Activated T-cell treated with anti-CD3 and anti-CD28 coated beads, Interleukin-2, amount 50 U/mL, for 48 hours (primary cell): ENCODE measurements at places on chromosomes 1 and 21.
A peak's percentile ranks its signal among the peaks of the same experiment; 100 is the strongest.

GRCh38 chr1:101316256-101316655 is 79.4 kb downstream of the S1PR1 start:
- no peak for DNase-seq

DNA sequence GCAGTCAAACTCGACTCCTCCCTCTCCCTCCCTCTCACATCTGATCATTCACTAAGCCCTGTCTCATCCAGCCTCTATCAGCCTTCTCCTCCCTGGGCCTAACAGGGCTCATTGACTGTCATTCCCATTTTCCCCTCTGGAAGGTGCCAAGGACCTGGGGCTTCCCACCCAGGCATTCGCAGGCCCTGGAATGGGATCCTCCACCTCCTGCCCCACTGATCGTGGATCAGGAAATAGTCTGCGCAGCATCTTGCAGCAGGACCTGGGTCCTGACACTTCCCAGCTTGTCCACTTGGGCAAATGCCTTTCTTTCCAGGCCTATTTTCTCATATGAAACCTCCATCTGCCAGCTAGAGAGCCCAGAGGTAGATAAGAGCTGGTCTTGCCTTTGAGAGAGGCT is 71.2 kb upstream of the ZC3H12A start:
- no peak for DNase-seq

DNA sequence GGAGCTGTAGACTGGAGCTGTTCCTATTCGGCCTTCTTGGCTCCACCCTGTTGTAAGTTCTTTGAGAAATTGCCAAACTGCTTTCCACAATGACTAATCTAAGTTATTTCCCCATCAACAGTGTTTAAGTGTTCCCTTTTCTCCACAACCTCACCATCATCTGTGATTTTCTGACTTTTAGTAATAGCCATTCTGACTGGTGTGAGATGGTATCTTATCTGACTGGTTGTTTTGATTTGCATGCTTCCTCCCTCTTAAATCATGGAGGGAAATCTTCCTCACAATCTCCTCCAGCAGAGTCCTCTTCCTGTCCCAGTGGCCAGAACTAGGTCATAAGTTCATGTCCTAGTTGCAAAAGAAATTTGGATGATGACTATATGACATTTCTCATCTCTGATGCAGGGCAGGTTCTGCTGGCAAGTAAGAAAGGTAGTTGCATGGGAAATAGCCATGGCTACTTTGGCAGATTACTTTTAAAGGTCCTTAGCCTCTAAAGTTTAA is 294.0 kb downstream of the LRRC40 start:
- DNase-seq: no peak

GRCh38 chr1:213680677-213681325 is 307.0 kb upstream of the PROX1 start:
- no peak for DNase-seq

- DNase-seq: no peak
Observed at GRCh38 chr1:46705408-46705807, 13.5 kb downstream of the EFCAB14 start.

DNA sequence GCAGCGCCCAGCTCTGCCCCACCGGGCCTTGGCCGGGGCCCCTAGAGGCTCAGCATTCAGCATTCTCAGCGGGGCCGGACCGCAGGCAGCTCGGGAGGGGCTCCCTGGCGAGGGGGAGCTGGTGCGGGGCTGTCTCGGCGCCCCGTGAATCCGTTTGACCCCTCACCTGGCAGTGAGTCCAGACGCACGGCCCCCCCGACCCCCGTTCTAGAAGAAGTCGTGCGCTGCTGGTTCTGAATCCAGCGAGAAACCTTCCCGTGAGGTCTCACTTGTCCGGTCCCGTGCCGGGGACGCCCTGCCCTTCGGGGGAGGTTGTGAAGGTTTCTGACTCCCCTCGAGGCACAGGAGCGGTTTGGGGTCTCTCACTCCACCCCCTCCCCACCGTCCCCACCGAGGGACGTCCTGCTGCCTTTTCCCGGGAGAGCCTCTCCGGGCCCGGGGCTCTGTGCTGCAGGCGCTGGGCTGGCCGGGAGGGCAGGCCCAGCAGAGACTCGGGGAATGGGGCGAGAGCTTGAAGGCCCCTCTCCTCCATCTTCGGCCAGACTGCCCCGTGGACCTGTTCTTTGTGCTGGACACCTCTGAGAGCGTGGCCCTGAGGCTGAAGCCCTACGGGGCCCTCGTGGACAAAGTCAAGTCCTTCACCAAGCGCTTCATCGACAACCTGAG is 655 bp downstream of the COL6A1 start:
- DNase-seq: no peak

DNA sequence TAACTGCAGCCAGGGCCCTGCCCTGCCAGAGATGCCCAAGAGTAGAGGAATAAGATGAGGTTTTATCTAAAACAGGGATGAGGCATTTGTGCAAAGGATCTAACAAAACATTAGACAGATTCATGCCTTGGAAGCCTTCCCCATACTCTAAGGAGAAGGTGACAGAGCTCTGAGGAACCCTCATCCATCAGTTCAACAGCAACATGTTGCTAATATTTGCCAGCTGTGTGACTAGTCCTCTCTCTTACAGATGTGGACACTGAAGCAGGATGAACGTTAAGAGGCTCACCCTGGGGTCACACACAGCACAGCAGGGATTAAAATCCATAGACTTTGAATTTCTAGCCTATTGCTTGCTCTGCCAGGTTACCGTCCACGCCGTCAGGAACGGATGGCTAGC is 99.0 kb downstream of the ZBTB18 start:
- DNase-seq: no peak

- DNase-seq: no peak
Observed at GRCh38 chr1:177021687-177022086, 142.8 kb downstream of the ASTN1 start.

DNA sequence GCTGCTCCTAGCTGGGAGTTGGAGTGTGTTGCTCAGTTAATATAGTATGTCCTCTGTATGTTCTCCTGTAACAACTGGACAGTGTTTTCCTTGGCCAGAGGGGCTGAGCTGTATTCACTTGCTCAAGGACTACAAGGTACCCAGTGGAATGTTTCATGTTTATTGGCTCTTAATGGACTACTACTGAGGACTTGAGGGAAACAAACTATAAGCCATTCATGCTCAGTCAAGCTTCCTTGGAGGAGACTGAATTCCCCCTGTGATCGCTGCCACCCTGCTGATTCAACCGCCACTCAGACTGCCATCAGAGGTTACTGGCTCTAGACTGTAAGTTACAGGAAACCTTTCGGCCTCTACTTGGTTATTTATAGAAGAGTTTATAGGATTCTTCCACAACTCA is 166.6 kb downstream of the ZC3H11B start:
- DNase-seq: no peak

GRCh38 chr1:246583056-246583440 is 16.8 kb downstream of the CNST start:
- no peak for DNase-seq

GRCh38 chr1:217561446-217561845 is 69.4 kb downstream of the GPATCH2 start:
- DNase-seq: no peak

DNA sequence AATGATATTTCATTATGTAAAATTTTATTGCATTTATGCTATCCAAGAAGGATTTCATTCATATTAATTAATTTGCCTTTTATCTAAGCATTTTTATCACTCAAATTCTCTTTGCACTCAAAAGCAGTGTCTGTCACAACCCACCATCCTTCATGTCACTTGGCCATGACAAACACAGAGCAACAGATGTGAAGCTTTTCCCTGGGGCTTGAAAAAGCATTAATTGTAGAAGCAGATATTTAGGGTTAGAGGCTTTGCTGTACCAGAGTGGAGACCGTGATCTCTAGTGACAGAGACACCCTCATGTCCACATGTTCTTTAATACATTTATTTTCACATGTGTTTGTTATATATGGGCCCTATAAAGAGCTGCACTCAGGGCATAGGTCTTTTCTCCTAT is 230.5 kb downstream of the SPATA17 start:
- DNase-seq: no peak

GRCh38 chr1:181345146-181345545 is 138.2 kb upstream of the CACNA1E start:
- DNase-seq: no peak

DNA sequence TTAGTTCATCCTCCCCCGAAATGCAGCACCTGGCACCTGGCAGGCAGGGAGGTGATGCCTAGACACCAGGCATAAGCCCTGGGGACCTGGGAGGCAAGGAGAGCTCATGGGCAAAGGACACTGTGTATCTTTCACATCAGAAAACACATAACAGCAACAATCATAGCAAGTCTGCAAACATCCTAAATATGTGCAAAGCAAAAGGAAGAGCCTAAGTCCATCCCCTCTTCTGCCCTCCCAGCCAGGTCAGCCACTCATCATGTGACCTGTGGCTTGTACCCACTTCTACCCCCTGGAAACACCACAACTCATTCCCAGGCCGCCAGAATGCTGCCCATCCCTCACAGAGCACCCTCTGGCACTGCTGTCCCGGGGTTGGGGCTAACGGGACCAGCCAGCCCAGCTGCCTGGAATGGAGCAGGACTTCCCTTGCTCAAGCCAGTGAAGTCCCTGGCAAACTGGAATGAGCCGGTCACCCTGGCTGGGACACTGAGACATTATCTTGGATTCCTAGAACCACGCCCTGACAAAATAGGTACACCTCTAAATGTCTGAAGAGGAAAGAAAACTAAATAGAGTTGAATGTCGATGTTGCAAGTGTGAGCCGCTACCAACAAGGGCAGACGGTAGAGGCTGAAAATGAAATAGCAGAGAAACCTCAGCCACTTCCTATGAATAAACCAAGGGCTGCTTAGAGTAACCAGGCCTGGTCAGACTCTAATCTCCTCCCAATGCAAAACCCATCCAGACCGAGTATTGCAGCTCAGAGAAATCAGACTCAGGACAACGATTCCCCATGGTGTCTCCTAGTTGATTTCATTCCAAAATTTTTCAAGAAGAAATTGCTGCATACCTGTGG is 29.4 kb downstream of the TMPRSS2 start:
- DNase-seq: no peak

- no peak for DNase-seq
Observed at GRCh38 chr1:206419250-206419649, 51.0 kb upstream of the IKBKE start.

DNA sequence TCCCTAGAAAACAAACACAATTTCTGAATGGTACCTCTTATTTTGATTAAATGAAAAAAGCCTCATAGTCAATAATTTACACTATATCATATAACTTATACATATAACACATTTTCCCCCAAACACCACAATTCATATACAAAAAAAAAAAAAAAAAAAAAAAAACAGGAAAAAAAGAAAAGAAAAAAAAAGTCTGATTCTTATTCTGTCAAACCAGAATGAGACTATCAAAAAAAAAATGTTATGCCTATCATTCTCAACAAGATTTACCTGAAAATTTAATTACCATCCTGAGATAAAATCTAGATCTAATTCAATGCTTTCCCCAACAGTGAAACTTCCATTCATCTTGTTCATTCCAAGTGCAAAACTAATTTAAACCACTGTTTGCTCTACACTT is 86.8 kb downstream of the PCNX2 start:
- no peak for DNase-seq

GRCh38 chr21:33931799-33932390 is 16.3 kb upstream of the ATP5PO start:
- DNase-seq: peak; percentile 50

DNA sequence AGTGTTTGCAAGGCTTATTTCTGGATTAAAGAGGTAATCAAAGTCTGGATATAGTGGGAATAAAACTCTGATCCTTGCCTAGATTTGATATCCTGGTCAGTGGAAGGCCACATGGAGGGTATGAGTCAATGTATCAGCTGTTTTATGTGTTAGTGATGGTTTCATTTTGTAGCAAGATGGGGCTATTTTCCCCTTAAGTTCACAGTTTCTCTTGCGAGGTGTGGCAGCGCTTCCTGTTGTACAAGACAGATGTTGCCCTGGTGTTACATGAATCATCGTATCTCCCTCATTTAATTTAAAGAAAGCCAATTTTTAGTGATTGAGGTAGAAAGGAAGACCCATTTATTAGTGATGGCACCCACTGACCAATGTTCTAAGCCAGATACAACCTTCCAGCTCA is 220.2 kb downstream of the DUSP10 start:
- DNase-seq: no peak

DNA sequence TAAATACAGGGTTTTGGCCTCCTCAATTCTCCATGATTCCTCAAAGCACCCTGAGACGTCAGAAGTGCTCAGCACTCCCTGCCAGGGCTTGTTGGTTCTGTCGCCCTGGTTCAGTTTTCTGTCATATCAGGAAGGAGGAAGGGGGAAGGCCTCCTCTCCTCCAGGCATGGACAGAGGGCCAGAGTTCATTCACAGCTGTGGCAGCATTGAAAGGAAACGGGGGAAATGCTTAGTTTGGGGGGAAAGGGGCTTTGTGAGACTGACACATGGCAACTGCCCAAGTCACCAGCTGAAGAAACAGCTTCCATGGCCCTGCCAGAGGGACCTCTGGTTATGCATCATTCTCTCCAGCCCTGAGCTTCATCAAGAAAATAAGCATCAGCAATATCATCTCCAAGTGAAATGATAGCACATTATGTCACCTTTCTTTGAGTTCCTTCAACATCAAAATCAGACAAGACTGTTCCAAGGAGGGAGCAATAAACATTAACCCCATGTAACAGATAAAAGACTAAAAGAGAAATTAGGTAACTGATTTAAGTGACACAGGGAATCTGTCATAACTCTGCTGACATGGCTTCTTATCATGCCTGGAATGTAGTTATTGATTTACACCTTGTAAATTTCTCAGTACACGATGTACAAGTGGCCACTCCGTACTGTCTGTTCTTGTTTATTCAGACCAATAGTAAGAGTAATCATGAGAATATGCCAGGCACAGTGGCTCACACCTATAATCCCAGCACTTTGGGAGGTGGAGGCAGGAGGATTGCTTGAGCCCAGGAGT is 103.2 kb upstream of the SLC25A33 start:
- no peak for DNase-seq

DNA sequence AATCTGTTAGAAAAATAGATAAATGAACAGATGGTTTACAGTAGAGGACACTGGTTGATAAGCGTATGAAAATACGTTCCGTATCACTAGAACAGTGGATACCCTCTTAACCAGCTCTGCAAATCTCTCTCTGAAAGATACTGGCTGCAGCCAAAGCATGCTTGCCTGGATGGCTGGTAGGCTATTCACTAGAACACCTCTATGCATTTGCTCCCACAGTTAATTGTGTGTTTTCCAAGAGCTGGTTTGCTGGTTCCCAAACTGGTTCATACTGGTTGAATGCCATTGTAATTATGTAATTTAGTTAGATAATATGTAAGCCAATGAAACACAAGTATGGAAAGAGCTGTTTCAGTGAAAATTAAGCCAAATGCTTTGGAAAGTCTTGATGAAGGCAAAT is 126.6 kb downstream of the C1orf21 start:
- no peak for DNase-seq

- DNase-seq: peak; percentile 76
Observed at GRCh38 chr1:156154317-156154749, 948 bp downstream of the SEMA4A start.
